ENCODE measurements at places on chromosomes 11 and 22.

DNA sequence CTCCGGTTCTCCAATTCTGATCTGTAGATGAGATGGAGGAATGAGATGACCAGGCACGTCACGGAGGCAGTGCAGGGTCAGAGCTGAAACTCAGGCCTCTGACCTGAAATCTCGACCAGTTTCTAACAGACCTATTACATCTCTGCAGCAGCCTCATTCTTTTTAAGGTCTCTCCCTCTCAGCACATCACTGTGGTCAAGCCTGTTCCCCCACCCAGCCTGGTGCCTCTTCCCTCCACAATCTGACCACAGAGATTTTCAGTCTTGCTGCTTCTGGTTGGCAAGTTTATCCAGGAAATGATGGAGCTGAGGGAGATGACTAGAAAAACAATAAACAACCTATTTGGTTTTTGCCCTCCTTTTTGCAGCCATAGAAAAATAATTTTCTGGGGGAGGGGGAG is 9.5 kb downstream of the GRAMD1B start:
- no peak for DNase-seq

GRCh38 chr11:46072172-46072964 is 48.9 kb downstream of the PHF21A start:
- DNase-seq = no peak

GRCh38 chr22:40452730-40453487 is 82.5 kb downstream of the SGSM3 start:
- DNase-seq = no peak

GRCh38 chr11:129894278-129895125 is 876 bp downstream of the NFRKB start:
- no peak for DNase-seq

DNA sequence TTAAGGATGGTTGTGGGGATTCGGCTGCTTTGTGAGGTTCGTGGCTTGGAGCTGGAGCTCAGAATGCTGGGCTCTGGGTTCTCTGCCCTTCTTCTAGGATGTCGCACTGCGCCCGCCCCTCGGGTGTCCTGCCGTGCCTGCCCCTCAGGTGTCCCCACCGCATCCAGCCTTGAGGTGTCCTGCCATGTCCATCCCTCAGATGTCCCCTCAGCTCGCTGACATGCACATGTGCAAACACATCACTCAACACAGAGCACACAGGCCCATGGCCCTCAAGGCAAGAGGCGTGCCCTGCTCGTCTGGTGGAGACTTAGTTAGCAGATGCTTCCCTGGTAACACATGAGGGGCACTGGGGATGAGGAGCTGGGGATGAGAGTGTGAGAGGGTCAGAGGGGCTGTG is 359.3 kb downstream of the TBC1D22A start:
- DNase-seq = no peak

DNA sequence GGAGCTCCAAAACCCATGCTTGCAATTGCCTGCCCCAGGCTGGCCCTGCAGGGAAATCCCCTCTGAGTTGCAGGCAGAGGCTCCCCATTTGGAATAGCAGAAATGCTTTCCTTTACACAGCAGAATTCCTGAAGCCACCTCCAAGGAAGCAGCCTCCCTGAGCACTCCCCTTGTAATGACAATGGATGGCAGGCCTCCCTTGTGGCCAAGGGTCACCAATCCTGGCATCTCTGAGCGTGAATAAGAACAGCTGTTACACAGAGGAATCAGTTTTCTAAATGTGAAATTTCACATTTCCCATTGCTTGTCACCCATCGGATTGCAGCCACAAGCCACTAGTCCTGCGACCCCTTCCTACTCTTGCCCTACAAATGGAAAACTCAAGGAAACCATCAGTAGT is 107.6 kb downstream of the GALNT18 start:
- no peak for DNase-seq

- peak; percentile 14 for DNase-seq
Observed at GRCh38 chr11:88886796-88887195, 179.0 kb downstream of the GRM5 start.

DNA sequence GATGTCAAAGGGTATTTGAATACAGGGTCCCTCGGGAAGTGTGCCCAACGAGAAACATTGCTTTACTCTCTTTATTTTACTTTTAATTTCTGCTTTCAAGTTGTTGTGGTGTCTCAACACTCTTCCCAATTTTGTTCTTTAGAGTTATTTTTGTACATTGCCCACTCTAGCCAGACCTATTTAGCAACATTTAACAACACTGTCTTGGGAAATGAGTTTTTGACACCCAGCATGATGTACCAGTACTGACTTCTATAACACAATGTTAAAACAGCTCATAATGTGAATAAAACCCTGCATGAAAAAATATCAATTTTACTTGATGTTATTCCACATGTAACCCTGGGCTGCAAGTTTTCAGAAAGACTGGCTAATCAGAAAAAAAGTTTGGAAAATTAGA is 350.2 kb upstream of the PITPNB start:
- no peak for DNase-seq

DNA sequence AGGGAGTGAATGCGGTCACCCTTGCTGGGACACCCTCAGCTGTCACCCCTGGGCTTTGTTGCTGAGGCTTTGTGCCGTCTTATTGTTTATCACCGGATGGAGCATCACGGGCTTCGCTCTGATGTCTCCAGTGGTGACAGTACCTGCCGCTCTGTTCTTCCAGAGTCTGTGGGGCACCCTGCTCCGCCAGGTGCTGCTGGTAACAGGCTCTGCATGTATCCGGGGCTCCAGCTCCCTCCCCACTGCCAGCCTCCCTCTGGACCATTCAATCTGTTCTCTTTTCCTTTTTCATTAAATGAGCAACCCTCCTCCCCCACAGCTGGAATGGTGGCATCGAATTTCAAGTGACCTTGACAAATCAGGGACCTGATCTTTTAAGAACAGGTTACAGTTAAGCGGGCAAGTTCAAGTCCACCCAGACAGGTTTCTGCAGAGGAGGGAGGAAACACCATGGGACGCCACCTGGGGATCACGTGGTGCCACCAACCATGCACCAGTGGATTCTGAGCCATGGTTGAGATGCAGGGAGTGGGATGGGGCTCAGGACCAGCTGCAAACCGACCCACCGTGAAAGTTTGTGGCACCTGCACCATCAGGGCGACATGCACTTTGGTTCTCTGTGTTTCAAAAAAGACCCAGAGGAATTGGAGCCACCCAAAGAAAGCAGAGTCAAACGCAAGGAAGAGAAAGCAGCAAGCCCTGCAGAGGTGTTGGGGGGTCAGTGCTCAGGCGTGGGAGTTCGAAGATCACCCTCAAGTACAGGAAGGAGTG is 89.3 kb downstream of the BCR start:
- peak; percentile 57 for DNase-seq

DNA sequence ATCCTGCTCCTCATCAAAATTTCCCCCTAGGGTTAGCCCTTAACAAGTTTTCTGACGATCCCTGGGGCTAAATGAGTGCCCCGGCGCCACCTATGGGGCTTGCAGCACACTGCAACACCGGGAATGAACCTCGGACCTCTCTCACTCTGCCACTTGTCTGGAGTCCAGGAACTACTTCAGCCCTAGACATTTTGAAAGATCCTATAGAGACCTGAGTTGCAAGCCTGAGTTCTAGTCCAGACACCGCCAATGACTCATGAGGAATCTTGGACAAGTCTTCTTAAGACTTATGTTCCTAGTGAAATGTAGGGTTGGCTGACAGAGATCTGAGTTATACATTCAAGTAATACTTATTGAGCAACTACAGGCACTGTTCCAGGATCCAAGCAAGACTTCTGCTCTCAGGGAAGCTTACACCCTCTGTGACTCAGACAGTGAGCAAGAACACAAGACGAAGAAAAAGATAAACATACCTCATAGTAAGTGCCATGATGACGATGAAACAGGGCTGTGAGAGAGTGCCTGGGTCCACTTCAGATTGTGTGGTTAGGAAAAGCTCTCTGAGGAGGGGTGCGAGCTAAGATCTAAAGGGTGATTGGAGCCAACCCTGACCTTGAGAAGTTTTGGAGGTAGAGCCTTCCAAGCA is 10.2 kb upstream of the STK33 start:
- peak; percentile 66 for DNase-seq

- DNase-seq = no peak
Observed at GRCh38 chr11:116042146-116042545, 537.9 kb upstream of the CADM1 start.
